ENCODE measurements at places on chromosomes 6 and 20. TPM values are rescaled to one million over a fixed set of nuclear protein-coding genes. Genes with fewer than 3 reads are reported as not detected.

Gene FILIP1
- total RNA-seq, result 0.10 TPM

Gene PXMP4
- total RNA-seq, result 2.1 TPM

Gene SIGLEC1
- 0.21 TPM for total RNA-seq

Gene RSPH4A
- 0.24 TPM for total RNA-seq

DNA sequence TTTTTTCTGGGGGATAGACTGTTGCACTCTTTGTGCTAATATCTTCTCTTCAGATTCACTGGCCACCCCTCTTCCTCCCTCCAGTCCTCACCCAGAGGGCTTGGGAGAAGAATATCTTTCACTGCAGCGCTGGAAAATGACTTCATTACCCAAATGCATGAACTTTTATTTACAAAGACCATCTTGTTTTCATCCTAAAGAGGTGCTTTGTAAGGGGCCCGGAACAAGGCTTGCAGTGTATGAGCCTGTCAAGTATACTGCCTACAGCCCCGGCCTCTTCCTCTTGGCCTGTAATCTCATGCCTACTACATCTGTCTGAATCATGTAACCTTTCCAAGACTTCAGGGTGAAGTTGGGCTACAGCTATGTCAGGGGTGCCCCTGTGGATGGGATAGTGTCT is 554 bp upstream of the LAMA4 start:
- peak overlapping the region; percentile 92 for H3K27ac ChIP-seq
- H3K36me3 ChIP-seq, result peaks cover 11% of the 10 kb centered on the region
- peaks cover 45% of the 10 kb centered on the region for H3K4me1 ChIP-seq
- H3K4me3 ChIP-seq, result peak overlapping the region; percentile 96
- no peaks in the 10 kb centered on the region for H3K27me3 ChIP-seq
- no peak for DNase-seq

GRCh38 chr6:161498881-161499280 is 225.0 kb upstream of the AGPAT4 start:
- no peak overlapping the region for H3K4me3 ChIP-seq
- DNase-seq, result no peak
- no peak overlapping the region for H3K27ac ChIP-seq
- H3K4me1 ChIP-seq, result peaks cover 4% of the 10 kb centered on the region

All from osteocyte (in vitro differentiated cells).